Activated CD4-positive, CD25-positive, alpha-beta regulatory T cell (primary cell): ENCODE measurements at places on chromosomes 7 and 10.

DNA sequence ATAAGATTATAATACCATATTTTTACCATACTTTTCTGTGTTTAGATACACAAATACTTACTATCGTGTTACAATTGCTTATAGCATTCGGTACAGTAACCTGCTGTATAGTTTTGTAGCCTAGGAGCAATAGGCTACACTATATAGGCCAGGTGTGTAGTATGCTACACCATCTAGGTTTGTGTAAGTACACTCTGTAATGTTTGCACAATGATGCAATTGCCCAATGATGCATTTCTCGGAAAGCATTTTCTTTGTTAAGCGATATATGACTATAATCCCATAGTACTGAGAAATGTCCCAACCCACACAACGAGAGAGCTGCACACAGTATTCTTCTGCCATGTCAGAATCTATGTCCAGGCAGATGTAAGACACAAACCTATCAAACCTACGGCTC is 160.0 kb downstream of the NEBL start:
- no peak for DNase-seq

- no peak for DNase-seq
These were observed 551.4 kb downstream of the LRMDA start for GRCh38 chr10:75982611-75983369.

- DNase-seq: no peak
These were observed 35.3 kb downstream of the VSTM4 start for GRCh38 chr10:49080071-49080470.

GRCh38 chr7:30851651-30852307 is 59.9 kb upstream of the AQP1 start:
- no peak for DNase-seq

GRCh38 chr7:947391-948210 is 6.9 kb downstream of the ADAP1 start:
- DNase-seq: no peak

DNA sequence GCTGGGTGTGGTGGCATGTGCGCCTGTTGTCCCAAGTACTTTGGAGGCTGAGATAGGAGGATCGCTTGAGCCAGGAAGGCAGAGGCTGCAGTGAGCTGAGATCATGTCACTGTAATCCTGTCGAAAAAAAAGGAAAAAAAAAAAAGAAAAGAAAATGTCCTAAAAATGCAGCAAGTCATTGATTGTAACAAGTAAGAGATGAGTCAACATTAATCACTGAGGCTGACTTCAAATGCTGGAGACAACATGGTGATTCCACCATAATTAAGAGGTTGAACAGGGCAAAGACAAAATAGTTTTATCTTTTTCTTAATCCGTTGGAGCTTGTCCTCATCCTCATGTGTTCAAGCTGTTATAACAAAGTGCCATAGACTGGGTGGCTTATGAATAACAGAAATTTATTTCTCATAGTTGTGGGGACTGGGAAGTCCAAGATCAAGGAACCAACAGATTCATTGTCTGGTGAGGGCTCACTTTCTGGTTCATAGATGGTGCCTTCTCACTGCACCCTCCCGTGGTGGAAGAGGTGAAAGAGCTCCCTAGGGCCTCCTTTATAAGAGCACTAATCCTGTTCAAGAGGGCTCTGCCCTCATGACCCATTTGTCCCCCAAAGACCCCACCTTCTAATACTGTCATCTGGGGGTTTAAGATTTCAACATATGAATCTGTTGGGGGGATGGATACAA is 60.3 kb downstream of the TBXAS1 start:
- no peak for DNase-seq

- DNase-seq: no peak
These were observed 62.8 kb downstream of the ZRANB1 start for GRCh38 chr10:125004571-125005311.

- DNase-seq: no peak
These were observed 43.2 kb downstream of the HDAC9 start for GRCh38 chr7:18538554-18539250.
